ENCODE measurements at places on chromosomes 6 and 20. TPM values are rescaled to one million over a fixed set of nuclear protein-coding genes. Genes with fewer than 3 reads are reported as not detected.

FRS3 gene
- 4.0 TPM for total RNA-seq

ZNF133 gene
- 3.5 TPM for total RNA-seq

MYB gene
- total RNA-seq: 118 TPM

ENPP5 gene
- not detected for total RNA-seq

TPX2 gene
- 6.4 TPM for total RNA-seq

GATA5 gene
- total RNA-seq: 16.4 TPM

PPP1R3G gene
- total RNA-seq: 1.3 TPM

BHLHE23 gene
- not detected for total RNA-seq

LST1 gene
- not detected for total RNA-seq

PRSS16 gene
- 2.2 TPM for total RNA-seq

CLPSL1 gene
- not detected for total RNA-seq

ARG1 gene
- not detected for total RNA-seq

B4GALT5 gene
- total RNA-seq: 40.0 TPM

GPR63 gene
- 7.7 TPM for total RNA-seq

BPI gene
- not detected for total RNA-seq

ZSWIM3 gene
- total RNA-seq: 0.92 TPM

SLC26A8 gene
- not detected for total RNA-seq

DLK2 gene
- total RNA-seq: not detected

RIMS4 gene
- 2.2 TPM for total RNA-seq

RIPOR3 gene
- total RNA-seq: 8.1 TPM

PDRG1 gene
- total RNA-seq: 1.3 TPM

PAX1 gene
- not detected for total RNA-seq

ARID1B gene
- total RNA-seq: 165 TPM

HLA-DRB5 gene
- total RNA-seq: 39.1 TPM

SCRT2 gene
- not detected for total RNA-seq

CENPQ gene
- total RNA-seq: 9.7 TPM

SPATA2 gene
- total RNA-seq: 7.0 TPM

EIF2S2 gene
- total RNA-seq: 48.4 TPM

COL20A1 gene
- total RNA-seq: not detected

DPPA5 gene
- not detected for total RNA-seq

LRRN4 gene
- not detected for total RNA-seq

FAXC gene
- total RNA-seq: 7.7 TPM

GPX5 gene
- total RNA-seq: not detected

PNISR gene
- 238 TPM for total RNA-seq

GUCA1A gene
- not detected for total RNA-seq

ATP6V1G2 gene
- not detected for total RNA-seq

PANK2 gene
- total RNA-seq: 8.8 TPM

ZSCAN16 gene
- total RNA-seq: 5.3 TPM

TBP gene
- total RNA-seq: 12.2 TPM

USP49 gene
- 5.7 TPM for total RNA-seq

RTEL1 gene
- total RNA-seq: 33.0 TPM

TP53INP2 gene
- 8.4 TPM for total RNA-seq

DNAH8 gene
- total RNA-seq: not detected

WFDC2 gene
- total RNA-seq: 82.8 TPM

FAM217A gene
- total RNA-seq: not detected

CST2 gene
- 1.3 TPM for total RNA-seq

MOG gene
- not detected for total RNA-seq

EYA4 gene
- 2.7 TPM for total RNA-seq
